ENCODE measurements at places on chromosomes 16 and 17. TPM values are rescaled to one million over a fixed set of nuclear protein-coding genes. Genes with fewer than 3 reads are reported as not detected.

Gene SDF2
- total RNA-seq: 65.4 TPM

Gene HS3ST3B1
- total RNA-seq: 3.5 TPM

Gene TBC1D3K
- under 0.01 TPM for total RNA-seq

Gene FNDC8
- not detected for total RNA-seq

Gene TBC1D3E
- total RNA-seq: not detected
